ENCODE measurements at places on chromosomes 16 and 17.

GRCh38 chr17:55825213-55825612, 74.4 kb downstream of the PCTP start:
- ATAC-seq: peak; percentile 51

DNA sequence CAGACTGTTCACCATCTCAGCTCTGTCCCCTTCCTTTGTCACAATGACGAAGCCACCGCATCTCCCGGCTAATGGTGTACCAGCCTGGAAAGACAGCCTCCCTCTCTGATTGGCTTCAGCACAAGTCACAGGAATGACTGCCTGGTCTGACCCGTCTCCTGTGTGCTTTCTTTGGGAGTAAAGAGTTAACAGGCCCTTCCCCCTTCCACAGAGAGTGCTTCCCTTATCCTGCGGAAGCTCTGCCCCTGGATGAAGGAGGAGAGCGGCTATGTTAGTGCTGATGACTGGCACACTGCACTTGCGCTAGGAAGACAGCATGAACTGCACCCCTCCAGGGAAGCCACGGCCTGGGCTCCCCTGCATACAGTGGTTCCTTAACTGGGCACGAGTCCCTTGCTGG, 11.3 kb downstream of the USB1 start:
- ATAC-seq: no peak

GRCh38 chr16:75256696-75257343, 5.4 kb upstream of the BCAR1 start:
- no peak for ATAC-seq

- peak; percentile 94 for ATAC-seq
Observed at GRCh38 chr17:65785109-65785508, 223.7 kb upstream of the AXIN2 start.

GRCh38 chr16:66618588-66619375, 14.3 kb downstream of the CMTM3 start:
- ATAC-seq: peak; percentile 77

GRCh38 chr16:58243528-58244004, 45.7 kb upstream of the CSNK2A2 start:
- ATAC-seq: no peak

GRCh38 chr17:38444151-38444550, 15.9 kb downstream of the ARHGAP23 start:
- ATAC-seq: peak; percentile 96

GRCh38 chr17:77441130-77441920, 300.6 kb downstream of the SEC14L1 start:
- no peak for ATAC-seq

DNA sequence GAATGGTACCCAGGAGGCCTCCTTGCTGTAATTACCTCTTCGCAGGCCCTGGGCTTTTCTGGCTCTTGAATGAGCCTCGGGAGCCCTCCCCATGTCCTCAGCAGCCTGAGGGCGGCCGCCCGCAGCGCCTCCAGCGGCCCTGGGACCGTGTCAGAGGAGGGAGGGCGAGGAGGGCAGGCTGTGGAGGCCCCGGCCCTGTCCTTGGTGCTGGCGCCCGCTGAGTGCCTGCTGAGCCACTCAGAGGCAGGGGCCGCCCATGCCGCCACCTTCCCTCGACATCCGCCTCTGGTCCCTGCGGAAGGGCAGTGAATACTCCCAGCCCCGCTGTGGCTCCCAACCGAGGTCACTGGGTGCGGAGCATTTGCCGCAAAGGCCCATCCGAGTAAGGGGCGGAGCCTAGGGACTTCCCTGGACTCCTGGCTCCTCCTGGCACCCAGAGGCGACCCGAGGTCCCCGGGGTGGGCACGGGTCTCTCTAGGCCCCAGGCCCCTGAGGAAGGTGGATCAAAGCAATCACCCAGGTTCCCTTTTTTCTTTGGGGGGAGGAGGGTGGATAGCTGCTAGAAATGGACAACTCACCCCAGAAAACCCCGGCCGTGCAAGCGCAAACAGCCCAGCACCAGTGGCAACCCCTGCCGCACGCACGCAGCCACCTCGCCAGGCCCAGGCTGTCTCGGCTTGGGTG, 2.8 kb downstream of the RBFOX3 start:
- peak; percentile 30 for ATAC-seq

- no peak for ATAC-seq
Observed at GRCh38 chr17:61846088-61846487, 17.2 kb downstream of the BRIP1 start.
